SHP77 (cell line): ENCODE measurements at places on chromosomes 5 and 9.

GRCh38 chr5:2126512-2126911 lies 243.8 kb upstream of the IRX4 start:
- DNase-seq, result no peak

- DNase-seq, result no peak
Measured at GRCh38 chr5:1807451-1808185, 6.4 kb downstream of the NDUFS6 start.

- no peak for DNase-seq
Measured at GRCh38 chr9:112809351-112809848, 58.8 kb downstream of the SNX30 start.

GRCh38 chr5:16773991-16774390 lies 157.2 kb upstream of the RETREG1 start:
- no peak for DNase-seq

DNA sequence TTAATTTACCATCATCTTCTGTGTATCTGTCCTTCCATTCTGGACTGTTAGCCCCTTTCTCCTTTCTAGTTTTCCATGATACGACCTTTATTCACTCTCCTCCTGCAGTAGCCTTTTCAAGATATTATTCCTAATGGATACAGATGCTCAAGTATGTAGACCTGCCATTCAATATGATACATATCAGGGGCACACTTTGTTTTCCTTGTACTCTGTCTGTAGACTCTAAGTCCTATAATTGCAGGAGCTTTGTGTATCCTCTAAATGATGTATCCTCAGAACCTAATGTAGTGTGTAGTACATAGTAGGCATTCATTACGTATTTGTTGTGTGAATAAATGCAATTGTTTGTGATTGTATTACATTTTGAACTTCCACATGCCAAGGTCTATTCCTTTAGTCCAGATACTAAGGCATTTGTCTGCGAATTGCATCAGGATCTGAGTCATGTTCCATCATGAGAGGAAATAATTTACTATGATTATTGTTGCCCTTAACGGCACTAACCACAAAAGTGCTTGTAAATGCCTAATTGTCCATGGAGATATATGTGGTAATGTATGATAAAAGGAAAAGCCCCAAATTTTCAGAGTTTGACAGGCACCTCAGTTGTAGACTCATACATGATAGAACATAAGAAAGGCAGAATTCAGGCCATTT lies 57.1 kb upstream of the IZUMO3 start:
- DNase-seq, result no peak

- no peak for DNase-seq
Measured at GRCh38 chr5:7755958-7756357, 95.0 kb downstream of the CFAP90 start.

DNA sequence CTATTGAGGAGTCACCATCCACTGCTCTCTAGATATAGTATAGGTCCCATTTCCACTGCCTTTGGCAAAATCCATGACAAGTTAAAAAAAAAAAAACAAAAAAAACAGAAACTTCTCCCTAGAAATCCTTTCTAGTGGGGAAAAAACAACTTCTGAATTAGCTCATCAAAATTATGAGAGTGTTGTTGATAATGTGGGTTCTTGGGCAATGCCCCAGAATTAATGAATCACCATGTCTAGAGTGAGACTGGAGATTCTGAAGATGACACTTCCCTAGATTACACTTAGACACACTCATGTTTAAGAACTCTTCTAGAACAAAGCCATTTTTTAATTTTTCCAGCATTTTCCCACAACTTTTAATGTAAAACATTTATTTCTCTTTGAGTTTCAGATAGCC lies 728.0 kb upstream of the C9orf72 start:
- no peak for DNase-seq

- no peak for DNase-seq
Measured at GRCh38 chr5:10111571-10111970, 138.1 kb downstream of the ATPSCKMT start.

DNA sequence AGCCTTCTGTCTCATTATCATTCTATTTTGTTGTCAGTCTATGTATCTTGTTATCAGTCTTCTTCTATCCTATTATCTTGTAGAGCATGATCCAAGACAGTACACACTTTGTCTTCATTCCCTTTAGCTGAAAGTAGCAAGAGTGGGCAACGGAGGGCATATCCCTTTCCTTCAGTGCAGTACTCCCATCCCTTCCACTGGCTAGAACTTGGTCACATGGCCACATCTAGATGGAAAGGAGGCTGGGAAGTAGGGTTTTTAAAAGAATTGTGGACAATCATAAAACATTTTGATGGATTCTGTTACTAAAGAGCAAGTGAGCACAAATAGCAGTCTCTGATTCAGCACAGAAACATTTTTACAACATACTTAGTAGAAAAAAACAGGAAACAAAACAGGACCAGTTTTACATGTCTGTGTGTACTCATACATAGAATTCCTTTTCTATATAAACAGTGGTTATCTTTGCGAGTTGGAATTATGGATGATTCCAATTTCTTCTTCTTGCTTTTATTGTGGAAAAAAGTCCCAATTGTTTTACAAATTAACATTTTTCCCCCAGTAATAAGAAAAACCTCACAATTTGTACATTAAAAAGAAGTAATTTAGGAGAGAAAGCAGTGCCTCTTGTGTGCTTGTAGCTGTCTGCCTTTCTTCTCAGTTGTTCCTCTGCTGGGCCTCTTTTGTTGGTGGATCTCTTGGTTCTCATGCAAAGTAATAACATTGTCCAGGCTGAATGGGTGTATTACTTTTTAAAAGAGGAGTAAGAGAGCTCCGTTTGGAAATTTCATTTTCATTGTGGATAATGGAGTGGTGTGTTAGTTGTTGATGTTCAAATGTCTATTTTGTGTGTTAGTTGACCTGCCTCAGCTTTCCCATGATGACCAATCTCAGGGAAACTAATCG lies 410.9 kb upstream of the TRPC7 start:
- DNase-seq, result no peak

- DNase-seq, result no peak
Measured at GRCh38 chr5:42840842-42841567, 29.3 kb upstream of the SELENOP start.

DNA sequence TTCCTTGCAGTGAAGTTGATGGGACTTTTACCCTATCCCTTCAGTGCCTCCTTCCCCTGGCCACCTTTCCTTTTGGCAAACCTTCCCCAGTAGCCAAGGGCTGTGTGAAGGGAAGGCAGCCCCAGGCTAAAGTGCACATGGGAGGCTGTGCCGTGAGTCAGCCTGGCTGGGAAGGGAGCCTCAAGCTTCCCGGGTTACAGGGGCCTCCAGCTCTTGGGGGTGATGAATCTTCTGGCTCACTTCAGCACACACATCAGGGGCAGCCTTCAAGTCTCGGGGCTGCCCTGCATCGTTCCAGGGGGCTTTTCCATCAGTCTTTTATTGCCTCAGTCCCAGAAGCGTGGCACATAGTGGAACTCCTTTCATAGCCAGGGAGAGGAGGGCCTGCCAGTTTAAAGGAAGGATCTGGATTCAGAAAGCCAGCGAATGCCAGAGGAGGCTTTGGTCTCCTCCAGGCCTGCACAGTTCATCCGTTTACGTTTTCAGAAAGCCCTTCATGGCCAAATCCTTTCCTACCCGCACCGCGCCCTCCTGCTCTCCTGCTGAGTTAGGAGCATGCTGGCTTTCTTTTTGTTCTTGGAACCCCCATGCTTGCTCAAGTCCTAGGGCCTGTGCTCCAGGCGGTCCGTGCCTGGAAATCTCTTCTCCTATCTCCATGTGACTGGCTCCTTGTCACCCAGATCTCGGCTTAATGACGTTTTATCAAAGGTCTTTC lies 134.8 kb upstream of the KLF4 start:
- no peak for DNase-seq

- no peak for DNase-seq
Measured at GRCh38 chr9:22244139-22245011, 202.2 kb upstream of the DMRTA1 start.

- DNase-seq, result no peak
Measured at GRCh38 chr9:134629061-134629585, 12.5 kb upstream of the COL5A1 start.

DNA sequence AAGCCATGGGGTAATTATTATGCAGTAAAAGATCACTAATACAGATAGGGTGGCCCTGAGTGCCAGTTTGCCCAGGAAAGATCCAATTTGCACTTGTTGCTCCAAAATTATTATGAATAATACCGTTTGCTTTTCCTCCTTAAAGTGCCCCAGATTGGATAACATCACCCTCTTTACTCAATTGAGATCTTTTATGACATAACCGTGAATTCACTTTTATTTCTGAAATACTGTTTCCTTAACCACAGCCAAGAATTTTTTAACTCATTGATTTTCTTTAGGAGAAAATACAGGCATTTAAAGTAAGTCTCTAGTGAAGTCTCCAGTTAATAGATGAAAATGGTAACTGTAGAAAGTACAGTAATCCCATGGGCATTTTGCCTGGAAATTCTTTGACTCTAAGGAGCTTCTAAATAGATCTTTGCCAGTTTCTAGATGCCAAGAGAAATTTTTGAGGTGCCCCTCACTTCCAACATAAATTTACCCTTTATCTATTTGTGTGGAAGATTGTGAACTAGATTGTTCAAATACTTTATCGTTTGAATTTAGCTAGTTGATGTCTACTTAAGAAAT lies 99.2 kb downstream of the UHRF2 start:
- no peak for DNase-seq

- DNase-seq, result no peak
Measured at GRCh38 chr5:126811515-126812198, 34.7 kb downstream of the LMNB1 start.

DNA sequence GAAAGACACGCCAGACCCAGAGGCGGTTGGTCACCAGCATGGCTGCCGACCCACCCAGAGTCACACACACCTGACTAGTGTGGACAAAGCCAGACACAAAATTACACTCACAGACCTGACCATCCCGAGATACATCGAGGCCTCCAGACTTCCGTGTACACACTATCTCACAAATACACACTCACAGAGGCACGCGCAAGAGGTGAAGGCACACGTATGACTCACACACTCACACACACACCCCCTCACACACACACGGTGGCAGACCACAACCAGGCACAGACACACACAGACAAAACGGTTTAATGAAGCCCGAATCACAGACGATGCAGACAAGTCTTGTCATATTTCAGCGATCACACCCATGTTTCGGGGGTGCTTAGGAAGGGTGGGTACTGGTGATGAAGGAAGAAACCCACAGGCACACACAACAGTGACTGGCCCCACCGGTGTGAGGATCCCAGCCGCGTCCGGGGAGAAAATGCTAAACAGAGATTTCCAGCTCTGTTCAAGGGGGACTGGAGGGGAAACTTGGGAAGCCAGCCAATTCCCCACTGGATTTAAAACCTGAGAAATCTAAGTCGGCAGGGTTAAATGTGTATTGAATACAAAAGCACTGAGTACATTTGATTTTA lies 51.3 kb downstream of the CRB2 start:
- DNase-seq, result no peak

GRCh38 chr9:97307091-97307490 lies 368 bp upstream of the CCDC180 start:
- DNase-seq, result no peak

DNA sequence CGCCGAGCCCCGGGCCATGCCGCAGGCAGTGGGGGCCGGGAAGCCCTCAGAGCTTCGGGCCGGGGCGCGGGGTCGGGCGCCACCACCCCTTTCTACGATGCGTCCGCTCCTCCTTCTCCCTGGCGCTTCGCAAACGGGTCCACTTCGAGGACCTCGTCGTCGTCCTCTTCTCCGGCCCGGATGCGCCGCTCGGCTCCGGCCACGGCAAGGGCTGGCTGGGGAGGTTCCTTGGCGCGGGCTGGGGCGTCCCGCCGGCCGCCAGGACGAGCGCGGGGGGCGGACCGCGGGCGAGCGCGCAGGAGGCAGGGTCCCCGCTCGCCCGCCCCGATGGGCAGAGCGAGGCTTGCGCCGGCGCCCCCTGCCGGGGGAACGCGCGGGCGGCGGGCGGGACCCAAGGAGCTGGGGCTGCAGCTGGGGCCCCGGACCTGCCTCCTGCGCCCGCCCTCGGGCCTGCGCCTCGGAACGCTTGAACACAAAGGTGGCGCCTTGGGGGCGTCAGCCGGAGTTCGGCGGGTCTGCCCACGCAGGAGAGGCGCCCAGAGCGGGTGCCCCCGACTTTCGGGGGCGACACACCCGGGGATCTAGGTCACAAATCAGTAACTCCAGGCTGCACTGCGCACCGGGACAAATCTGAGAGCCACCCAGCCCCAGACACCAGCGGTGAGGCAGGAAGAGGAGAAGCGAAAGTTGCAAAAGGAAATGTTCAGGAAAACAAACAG lies at the start of gene ROR2:
ROR2 (minus strand) TSS at position 283 of the 719 bp plus-strand sequence.
- peak; percentile 67 for DNase-seq

- no peak for DNase-seq
Measured at GRCh38 chr9:112325127-112325526, 8.3 kb downstream of the PTBP3 start.

DNA sequence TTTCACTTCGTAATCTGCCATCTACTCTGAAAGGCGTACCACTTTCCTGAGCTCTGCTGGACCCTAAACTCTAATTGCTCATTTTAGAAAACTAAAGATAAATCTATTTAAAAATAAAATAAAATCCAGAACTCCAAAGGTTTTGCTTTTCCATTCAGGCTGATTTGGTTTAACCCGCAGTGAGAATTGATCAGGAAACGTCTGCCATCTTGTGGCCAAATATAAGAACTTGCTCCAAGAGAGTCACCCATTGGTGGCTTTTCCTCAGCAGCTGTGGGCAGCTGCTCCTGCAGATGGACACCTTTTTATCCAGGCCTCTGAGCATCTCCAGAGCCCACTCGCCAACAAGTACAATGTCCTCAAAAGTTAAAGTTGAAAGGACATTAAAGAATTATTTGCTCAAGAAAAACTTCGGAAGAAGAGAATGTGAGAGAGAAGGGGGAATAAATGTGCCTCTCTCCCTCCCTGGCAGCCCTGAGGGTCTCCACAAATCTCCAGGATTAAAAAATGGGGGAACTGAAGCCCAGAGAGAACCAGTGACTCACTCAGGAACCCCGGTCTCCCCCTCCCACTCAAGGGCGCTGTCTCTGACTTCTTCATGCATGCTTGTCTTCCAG lies 4.1 kb downstream of the SAXO1 start:
- DNase-seq, result peak; percentile 27

DNA sequence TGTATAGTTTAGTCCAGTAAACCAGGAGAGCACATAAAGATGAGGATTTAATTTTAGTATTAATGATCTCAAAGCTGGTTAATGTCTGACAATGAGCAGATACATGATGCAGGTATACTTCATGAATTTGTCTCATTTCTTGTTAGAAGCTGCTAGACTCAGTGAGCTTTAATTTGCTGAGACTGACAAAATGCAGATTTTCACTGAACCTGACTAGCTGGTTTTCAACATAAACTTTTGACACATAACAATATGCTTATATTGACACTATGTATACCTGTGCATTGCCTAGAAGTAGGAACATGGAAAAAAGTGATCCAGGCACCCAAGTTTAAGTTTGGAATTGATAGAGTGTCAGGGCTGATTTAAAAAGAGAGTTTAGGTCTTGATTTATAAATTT lies 10.8 kb downstream of the UBLCP1 start:
- no peak for DNase-seq

DNA sequence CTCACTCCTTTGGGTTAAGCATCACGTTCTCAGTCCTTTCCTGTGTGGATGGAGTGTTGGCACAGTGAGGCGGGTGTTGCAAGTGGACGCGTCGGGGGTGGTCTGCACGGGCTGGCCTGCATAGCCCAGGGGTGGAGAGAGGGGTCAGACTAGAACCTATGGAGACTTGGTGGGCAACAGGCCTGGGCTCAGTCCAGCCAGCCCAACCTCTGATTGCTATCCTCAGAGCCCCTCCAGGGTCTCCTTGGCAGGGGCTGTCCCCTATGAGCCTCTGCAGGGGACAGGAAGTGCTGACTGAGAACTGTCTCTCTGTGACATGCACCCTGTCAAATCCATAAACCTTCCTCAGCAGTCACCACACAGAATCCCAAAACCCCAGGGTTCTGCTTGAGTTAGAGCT lies 2.3 kb downstream of the DCANP1 start:
- no peak for DNase-seq

GRCh38 chr9:35349287-35349990 lies 140.5 kb upstream of the RUSC2 start:
- DNase-seq, result no peak
